Hematopoietic multipotent progenitor cell treated with erythropoietin and hydrocortisone succinate and interleukin-3 and kit ligand, for 8 days (in vitro differentiated cells): ENCODE measurements at places on chromosomes 6 and 20.

- DNase-seq: peak; percentile 36
These were observed 654 bp downstream of the TMEM14C start for GRCh38 chr6:10723567-10723881.

DNA sequence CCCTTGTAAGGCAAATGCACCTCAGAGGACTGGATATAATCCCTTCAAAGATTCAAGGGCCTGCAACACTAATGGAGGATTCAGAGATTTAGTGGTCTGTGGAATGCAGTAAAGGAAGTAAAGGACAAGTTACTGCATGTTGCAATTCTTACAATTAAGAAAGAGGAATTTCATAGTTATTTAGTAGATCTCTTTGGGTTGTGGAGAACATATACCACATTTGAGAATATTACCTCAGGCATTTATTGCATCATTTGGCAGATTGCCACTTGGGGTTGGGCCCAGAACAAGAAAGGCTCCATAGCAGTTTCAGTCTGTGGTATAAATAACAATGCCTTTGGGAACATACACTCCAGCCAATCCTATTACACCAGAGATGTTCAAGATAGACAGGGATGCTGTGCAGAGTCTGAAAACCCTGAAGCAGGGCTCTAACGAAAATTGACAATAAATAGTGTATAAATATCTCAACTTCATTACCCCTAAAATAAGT, 20.9 kb upstream of the EPM2A start:
- peak; percentile 46 for DNase-seq

DNA sequence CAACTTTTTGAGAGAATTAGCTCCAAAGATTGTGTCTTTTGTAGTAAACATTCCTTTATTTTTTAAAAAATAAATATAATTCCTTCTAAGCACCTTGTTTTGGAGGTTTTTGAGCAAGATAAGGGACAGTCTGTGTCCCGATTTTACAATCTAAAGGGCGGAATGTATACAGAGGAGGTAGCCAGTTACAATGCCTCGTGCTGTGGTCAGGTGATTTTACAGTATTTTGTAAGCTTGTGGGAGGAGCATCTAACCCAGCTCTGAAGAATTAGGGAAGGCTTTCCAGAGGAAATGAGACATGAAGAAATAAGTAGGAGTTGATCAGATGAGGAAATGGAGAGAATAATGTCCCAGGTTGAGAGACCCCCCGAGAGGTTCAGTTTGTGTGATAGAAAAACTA, 1.3 kb downstream of the HINT3 start:
- peak; percentile 74 for DNase-seq

GRCh38 chr6:153842491-153842890, 196.5 kb upstream of the OPRM1 start:
- no peak for DNase-seq

- no peak for DNase-seq
These were observed 15.2 kb upstream of the CST9L start for GRCh38 chr20:23583526-23583925.

GRCh38 chr6:129646642-129647041, 63.3 kb downstream of the ARHGAP18 start:
- no peak for DNase-seq

DNA sequence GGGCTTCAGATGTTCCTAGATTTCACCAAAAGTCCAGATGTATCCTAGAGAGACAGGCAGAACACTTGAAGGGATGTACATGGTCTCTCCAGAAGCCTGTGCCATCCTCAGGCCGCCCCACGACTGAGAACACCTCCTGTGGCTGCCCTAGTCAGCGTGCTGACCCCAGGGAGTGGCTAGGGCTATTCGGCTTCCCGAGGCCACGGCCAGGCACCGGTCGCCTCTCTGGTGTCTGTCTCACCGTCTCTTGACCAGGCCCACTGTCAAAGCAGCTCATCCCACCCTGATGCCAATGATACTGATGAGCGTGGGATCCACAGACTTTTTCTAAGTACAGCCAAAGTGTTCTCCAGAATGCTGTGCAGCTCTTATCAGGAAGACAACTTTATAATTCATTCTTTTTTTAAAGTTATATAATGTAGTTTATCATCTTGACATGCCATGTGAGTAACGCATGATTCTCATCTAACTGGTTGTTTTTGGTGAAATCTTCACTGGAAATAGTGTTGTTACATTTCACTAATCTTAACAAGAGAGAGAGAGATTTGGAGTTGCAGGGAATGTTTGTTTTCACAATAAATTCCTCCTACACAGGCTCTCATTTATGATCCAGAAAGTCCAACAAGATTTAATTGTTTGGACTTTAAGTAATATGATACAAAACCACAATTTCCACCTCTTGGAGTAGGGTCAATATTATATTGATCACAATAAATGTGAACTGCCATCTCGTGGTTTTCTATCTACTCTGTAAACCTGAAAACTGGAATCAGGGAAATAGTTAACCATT, 41.7 kb upstream of the KLHL31 start:
- DNase-seq: no peak

DNA sequence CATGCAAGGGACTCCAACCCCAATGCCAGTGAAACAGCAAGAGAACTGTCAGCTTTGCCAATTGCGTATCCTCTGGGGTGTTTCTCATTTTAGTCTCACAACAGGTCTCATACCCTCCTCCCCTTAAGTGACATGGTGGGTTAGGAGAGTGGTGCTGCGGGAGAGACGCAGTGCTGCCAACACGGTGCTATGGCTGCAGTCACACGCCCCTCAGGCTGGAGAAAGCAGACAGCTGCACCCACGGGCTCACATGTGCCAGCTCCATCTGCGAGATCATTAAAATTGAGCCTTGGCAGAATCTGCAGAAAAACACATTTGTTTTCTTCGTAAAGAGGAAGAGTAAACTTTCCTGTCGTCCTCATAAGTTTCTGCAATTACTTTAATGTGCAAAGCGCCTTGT, 114.7 kb downstream of the ANKRD60 start:
- DNase-seq: no peak

GRCh38 chr6:157677235-157677634, 145.8 kb upstream of the SNX9 start:
- DNase-seq: no peak

DNA sequence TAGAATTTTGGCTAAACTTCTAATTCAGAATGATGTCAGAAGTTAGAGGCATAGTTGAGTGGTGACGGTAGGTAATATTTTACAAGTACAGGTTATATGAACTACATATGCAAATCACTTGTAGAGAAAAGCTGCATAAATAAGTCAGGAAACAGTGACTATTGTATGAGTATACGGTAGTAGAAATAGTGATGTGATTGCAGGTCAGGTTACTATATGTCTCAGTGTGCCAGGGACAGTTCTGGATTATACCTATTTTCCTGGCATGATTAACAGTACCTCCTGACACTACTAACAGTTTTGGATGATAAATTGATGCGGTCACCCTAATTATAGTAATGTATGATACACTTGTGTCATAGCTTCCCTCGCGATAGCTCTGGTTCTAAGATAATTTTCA, 9.2 kb downstream of the DNAH8 start:
- no peak for DNase-seq

DNA sequence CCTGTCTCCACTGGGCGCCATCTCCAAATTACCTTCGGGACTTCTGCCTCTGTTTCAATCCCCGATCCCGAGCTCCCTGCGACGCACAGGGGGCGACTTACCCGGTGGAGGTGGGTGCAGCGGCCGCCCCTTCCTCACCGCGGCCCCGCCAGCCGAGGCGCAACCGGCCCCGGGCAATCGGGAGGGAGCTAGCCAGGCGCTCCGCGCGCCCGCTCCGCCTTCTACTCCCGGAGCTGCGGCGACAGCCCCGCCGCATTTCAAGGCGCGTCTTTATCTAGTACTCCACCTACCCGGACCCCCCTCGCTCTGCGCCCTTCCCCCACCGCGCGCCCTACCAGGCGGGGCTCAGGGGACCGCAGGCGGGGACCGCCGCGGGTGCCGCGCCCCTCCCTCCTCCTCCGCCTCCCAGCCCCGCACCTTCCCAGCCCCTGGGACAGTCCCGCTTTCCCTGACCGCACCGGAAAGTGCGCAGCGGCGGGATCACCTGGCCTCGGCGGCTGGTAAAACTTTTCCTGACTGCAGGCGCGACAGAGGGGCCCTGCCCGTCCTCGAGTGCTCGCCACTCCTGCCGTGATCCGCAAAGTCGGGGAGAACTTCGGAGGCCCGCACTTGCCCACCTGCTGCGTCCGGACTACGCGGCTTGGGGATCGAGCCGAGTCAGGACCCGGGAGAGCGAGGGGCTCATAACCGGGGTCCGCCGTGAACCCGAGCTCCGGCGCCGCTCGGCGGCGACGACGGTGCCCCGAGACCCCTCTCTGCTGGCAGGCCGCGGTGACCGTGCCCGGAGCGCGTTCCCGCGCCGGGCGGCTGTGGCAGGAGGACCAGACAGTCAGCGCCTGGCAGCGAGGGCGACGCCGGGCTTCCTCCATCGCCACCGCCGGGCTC, 8.0 kb upstream of the NKX2-2 start:
- no peak for DNase-seq

DNA sequence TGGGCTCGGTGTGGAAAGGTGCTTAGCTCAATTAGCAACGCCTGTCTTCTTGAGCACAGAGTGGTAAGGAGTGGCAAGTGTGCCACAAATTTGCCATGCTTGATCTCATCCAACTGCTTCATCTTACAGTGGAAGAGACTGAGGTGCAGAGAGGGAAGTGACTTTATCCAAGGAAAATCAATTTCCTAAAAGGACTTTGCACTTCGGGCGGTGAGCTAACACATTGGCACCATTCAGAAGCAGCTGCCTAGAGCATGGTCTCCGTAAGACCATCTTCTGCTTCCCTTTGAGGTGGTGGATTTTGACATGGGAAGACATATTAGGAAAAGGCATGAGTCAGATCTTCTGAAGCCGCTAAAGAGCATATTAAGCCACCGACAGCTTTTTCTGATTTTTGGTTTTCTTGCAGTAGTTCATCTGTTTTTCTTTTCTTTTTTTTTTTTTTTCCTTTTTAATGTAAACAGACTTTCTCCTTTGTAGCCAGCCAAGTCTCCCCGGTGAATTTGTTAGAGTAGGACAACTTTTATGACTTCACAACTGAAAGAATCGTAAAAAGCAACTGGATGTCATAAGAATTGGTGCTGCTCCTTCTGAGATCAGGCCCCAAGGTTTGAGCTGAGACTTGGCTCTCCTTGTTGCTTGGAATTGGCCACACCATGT, 273.2 kb downstream of the CDC5L start:
- DNase-seq: no peak

GRCh38 chr6:155495011-155495768, 39.6 kb upstream of the NOX3 start:
- no peak for DNase-seq

GRCh38 chr6:106924694-106925523, 49.6 kb downstream of the CD24 start:
- DNase-seq: no peak

GRCh38 chr20:9573335-9574151, 59.2 kb downstream of the LAMP5 start:
- no peak for DNase-seq
